Thyroid gland (tissue), 4 donors: ENCODE measurements at places on chromosomes 4 and X. TPM values are rescaled to one million over a fixed set of nuclear protein-coding genes. Genes with fewer than 3 reads are reported as not detected.

DNA sequence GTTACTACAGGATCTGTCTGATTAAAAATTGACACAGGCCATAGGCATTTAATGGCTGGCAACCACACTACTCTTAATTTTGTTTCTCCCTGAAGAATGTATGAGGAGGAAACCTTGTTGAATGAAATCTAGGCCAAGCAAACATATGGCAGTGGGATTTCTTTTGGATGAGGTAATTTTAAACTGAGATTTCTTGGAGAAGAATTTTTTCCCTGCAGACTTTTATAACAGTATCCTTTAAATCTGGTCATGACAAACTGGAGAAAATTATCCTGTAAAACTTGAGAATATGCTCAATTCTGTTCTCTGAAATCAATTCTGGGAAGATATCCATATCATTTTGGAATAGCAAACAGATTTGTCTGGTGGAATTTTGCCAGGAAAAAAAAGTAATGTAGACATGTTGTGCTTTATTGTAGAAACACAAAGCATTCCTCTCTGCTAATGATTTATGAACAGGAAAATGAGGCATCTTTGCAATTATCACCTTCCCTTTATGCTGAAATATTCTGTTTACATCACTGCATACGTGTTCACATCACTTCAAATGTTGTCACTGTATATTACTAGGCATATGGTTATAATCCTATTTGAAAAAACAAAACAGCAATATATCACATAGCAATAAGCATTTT lies 108.3 kb upstream of the ARSJ start:
- DNase-seq = no peak

Gene NAP1L5
- total RNA-seq = 14.1 TPM

- DNase-seq = no peak
These were observed 236.6 kb downstream of the TMA16 start for GRCh38 chr4:163731071-163731470.

GRCh38 chr4:106851726-106852125 lies 184.4 kb downstream of the DKK2 start:
- DNase-seq = no peak

GRCh38 chr4:8177552-8177951 lies 18.9 kb upstream of the ABLIM2 start:
- DNase-seq = no peak

Gene NWD2
- total RNA-seq = 2.2 TPM

Gene SATL1
- not detected for total RNA-seq

Gene PASD1
- total RNA-seq = 0.11 TPM

Gene PCDH18
- 34.9 TPM for total RNA-seq

DNA sequence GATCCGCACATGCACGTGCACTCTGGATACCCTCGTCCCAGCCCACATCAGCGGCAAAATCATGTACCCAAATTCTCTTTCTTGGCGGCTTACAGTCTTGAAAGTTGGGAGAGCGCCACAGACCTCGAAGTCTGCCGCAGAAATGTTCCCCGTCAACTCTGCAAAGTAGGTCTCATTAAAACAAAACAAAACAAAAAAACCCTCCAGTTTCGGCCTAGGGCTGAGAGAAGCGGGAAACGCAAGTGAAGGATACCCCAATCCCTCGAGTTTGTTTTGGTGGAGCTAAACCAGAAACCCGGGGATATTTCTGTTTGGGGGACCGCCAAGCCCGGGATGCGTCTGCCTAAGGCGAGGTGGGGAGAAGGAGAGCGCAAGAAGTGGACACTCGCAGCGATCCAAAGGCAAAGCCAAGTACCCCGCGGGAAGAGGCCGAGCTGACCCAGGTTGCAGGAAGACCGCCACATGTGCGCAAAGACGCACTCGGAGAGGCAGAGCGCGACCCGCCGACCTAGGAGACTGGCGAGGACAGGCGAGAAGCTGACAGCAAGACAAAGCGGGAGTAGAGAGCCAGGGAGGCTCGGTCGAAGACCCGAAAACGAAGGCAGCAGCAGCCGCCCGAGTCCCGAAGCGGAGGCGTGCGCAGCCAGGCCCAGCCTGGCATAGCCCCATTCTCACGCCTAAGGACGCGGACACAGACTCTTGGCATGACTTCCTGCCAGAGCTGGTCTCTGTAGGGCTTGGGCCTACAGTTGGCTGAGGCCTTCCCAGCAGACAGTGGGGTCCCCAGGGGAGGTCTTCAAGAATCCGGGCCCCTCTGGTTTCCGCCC lies 49.6 kb upstream of the BCOR start:
- DNase-seq = no peak

GRCh38 chr4:187598196-187598595 lies 397.4 kb upstream of the ZFP42 start:
- DNase-seq = no peak

Gene GCNA
- 2.2 TPM for total RNA-seq
